ENCODE measurements at places on chromosomes 12 and 14.

- DNase-seq: no peak
Measured at GRCh38 chr12:57759360-57759980, 4.6 kb downstream of the MARCHF9 start.

GRCh38 chr12:7373226-7373625 is 69.4 kb downstream of the ACSM4 start:
- no peak for DNase-seq

- DNase-seq: no peak
Measured at GRCh38 chr14:22419620-22420019, 169.4 kb downstream of the DAD1 start.

DNA sequence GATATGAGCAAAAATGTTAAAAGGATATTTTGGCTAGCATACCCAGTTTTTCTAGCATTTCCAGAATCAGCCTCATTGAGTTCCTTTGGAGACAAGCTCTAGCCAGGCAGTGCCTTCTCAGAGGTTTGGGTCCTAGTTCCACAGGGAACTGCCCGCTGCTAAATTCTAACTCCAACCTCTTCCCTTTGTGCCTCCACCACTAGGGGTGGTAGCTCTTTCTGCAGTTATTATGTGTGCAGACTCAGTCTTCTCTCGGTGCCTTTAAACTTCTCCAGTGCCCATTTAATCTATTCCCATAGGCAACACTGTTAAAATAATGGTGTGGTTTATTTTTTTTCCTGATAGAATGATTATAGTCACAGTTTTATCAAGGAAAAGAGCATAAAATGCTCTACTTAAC is 21.5 kb upstream of the SLC25A3 start:
- no peak for DNase-seq

DNA sequence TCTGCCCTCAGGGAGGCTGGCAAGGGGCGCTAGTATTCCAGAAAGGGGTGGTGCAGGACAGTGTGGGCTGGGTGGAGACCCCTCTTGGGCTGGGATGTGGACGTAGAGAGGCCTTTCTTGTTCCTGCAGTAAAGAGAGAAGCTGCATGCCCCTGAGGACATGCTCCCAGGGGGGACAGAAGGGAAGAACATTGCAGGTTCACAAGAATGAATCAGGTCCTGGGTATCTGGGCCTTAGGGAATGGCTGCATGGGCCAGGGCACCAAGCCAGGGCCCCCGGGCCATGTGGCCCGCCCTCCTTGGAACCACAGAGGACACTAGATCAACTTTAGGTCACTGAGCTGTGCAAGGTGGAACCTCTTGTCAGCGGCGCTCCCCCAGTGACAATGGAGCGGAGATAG is 51.8 kb downstream of the ZNF664 start:
- DNase-seq: no peak

- DNase-seq: no peak
Measured at GRCh38 chr12:62698701-62699101, 232.1 kb downstream of the MON2 start.

DNA sequence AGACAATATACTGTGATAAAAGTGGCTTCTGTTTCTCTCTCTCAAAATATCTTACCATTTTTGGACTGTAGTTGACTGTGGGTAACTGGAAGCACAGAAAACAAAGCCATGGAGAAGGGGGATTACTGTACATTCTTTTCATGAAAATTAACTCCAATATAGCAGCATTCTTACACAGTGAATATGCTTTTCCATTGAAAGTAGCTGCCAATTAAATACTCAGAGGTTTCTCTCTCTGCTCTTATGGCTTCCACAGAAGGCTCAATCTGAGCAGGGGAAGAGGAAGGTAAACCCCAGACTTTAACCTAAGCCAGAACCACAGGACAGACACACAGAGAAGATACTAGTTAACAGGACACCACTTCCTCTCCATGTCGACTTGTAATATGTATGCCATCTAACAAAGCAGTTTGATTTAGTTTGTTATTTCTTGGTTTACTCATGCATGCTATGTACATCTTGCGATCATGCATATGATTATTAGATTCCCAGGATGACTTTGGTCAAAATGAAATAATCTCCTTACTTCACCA is 150.2 kb downstream of the SSPN start:
- no peak for DNase-seq

GRCh38 chr12:22431693-22432251 is 97.3 kb upstream of the ST8SIA1 start:
- no peak for DNase-seq

DNA sequence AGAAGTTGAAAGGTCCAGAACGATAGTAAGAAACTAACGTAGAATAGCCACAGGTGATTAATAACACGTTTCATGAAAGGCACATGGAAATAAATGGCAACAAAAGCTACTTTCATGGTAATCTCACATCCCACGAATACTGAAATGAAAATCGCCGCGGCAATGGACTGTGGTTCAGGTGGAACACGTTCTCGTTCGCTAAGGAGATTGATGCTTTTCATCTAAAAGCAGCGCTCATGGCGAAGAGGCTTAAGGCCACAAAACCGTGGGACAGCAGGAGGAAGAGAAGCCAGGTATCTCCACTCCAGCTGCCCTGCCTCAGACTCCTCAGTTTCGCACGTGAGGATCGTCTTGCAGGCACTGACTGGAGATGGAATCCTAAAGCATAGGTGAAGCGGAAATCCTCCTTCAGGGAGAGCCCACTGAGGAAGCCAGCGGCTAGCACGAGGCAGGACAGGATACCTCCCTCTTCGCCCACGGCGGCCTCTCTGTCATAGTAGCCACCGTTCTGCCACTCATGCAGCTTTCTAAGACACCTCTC is 696 bp upstream of the GPHN start:
- DNase-seq: no peak

DNA sequence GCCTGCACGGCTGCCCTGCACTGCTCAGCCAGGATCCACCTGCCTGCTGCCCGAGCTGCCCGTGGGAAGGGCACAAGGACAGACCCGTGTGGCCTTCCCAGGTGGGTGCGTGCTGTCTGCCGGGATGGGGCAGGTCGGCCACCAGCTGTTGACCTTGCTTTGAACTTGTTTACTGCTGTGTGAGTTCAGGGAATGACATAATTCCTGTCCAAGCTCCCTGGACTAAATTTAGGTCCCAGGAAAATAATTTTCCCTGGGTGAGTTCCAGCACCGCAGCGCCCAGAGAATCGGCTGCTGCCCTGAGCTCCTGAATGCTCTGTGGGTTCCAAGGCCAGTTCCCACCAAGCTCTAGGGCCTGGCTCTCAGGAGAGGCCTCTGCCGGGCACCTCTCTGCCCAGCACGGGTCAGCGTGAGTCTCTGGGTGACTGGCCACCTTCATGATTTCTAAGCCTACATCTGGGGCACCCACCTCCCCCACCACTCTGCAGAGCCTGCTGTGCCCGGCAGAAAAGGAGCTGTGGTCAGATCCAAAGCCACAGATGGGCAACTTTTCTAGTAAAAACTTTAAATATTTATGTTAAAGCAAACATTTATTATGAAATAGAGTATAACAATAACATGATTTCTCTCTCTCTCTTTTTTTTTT is 27.2 kb upstream of the MLXIP start:
- DNase-seq: no peak

- no peak for DNase-seq
Measured at GRCh38 chr14:31843361-31844091, 233.6 kb upstream of the ARHGAP5 start.

GRCh38 chr12:97316321-97316720 is 146.3 kb upstream of the RMST start:
- DNase-seq: no peak

- DNase-seq: no peak
Measured at GRCh38 chr14:63032641-63033040, 12.6 kb downstream of the KCNH5 start.

GRCh38 chr12:123077298-123078119 is 73.4 kb downstream of the PITPNM2 start:
- DNase-seq: no peak

- DNase-seq: no peak
Measured at GRCh38 chr14:27056586-27056985, 458.8 kb upstream of the NOVA1 start.

- no peak for DNase-seq
Measured at GRCh38 chr14:50953502-50953901, 9.2 kb upstream of the PYGL start.

- no peak for DNase-seq
Measured at GRCh38 chr12:80099259-80099658, at the start of gene OTOGL. Gene OTOGL (plus strand): TSS chr12:80099537. CDS start chr12:80209432, 109,895 bp downstream.

DNA sequence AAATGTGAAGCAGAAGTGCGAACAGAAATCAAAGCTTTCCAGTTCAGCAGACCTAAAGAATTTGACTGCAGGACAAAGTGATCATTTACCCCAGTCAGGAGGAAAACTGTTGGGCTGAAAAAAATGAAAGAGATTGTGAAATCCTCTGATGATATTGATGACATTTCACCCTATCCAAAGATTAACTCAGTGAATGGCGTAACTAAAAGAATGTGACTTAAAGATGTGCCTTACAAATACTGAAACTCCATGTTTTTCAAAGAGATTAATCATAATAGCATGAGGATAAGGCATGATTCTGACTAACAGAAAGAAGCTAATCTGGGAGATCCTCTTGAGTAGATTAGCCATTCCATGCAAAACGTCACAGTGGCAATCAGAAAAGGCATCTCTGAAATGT is 225.6 kb downstream of the DUSP6 start:
- no peak for DNase-seq

Measured in GM04503 (cell line).